Mucosa of descending colon (tissue), 3 donors: ENCODE measurements at places on chromosomes 3 and 15. TPM values are rescaled to one million over a fixed set of nuclear protein-coding genes. Genes with fewer than 3 reads are reported as not detected.

The PEX11A gene
- total RNA-seq: 38.5 TPM

GRCh38 chr3:47722859-47723258 lies 58.8 kb downstream of the SMARCC1 start:
- DNase-seq: no peak

The ROPN1 gene
- total RNA-seq: 0.41 TPM

DNA sequence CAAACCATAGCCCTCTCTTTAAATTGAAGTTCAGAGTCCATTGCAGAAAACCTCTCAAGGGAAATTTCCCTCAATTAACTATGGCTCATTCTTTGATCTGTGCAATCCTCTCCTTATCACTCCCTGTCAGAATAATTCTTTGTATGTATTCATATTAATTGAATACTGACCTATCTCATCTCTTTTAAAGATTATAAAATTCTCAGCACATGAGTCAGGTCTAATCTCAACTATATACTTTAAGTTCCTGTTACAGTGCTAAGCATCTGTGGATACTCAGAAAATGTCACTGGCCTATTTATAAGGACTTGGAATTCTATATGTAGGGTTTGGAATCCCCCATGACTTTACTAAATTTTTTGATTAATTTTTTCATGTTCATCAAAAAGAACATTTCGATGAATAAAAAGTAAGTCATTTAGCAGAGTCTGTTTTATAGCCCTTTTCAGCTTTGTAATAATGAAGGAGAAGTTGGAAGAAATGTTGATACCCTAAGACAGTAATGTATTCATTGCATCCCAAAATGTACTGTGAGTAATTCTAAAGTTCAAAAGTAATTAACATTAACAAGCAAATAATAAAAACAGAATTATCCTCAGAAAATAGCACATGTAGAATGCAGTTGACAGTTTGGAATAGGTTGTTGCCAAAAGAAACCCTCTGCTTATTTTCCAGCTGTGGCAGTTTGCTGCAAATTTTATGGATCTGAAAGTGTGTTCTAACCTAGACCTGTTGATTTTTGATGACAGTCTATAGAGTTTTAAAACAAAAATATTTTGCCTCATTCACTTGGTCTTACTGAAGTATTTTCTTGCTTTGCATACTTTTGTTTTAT lies 503.4 kb upstream of the CBLB start:
- DNase-seq: no peak

GRCh38 chr3:134104031-134104430 lies 74.3 kb upstream of the SLCO2A1 start:
- DNase-seq: no peak

GRCh38 chr15:38991701-38992100 lies 427.1 kb upstream of the RASGRP1 start:
- DNase-seq: no peak
